NCI-H510A (cell line): ENCODE measurements at places on chromosomes 6 and 20.

DNA sequence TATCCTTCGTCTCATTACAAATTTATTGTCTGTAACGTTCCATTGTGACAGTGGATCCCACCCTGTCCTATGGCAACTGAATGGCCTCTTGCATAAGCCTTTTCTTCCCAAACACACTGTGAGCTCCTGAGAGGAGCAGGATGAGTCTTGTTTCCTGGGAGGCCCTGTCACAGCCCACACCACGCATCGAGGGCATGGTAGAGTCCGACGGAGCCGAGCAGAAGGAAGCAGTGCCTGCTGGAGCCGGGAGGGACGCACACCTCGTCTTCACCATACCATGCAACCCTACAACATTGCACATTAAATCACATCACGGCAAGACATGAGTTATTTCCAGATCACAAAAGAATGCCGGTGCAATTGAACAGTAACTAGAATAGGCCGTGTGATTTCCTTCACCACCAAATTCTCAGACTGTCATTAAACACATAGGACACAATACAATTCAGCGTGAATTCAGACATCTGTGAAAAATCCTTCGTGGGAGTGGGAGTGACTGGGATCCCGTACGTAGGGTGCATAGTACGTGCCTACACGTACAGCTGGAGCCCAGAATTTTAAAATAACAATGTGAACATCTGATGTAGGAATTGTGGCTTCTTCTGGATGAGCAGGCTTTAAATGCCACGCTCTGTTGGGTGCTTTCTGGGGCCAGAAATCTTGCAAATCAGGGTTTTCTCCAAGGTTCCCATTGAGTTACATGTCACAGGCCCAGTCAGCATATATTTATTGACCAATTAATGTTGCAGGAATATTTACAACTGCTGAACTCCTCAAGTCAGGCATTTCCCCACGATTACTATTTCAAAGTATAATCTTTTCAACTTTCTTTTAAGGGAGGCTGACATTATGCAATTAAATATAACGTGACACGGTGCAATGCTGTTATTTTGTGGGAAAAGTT lies 201.8 kb downstream of the TTLL2 start:
- DNase-seq: no peak

- no peak for DNase-seq
These were observed 373.9 kb upstream of the ID4 start for GRCh38 chr6:19463250-19463649.

DNA sequence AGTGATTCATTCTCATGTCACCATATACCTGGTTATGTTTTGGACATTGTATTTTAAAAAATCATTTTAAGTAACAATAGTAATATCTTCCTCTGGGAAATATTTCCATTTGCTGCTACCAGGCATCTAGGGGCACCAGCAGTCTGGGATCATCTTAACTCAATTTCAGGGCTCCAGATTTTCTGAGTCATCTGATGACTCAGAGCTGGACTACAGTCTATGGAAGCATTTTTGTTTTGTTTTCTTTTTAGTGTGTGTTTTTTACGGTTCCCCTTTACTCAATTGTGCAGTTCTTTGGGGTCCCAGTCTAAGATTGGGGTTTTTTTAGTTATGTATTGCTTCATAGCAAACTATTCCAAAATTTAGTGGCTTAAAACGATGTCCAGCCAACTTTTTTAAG lies 5.7 kb upstream of the FKBP5 start:
- DNase-seq: no peak

DNA sequence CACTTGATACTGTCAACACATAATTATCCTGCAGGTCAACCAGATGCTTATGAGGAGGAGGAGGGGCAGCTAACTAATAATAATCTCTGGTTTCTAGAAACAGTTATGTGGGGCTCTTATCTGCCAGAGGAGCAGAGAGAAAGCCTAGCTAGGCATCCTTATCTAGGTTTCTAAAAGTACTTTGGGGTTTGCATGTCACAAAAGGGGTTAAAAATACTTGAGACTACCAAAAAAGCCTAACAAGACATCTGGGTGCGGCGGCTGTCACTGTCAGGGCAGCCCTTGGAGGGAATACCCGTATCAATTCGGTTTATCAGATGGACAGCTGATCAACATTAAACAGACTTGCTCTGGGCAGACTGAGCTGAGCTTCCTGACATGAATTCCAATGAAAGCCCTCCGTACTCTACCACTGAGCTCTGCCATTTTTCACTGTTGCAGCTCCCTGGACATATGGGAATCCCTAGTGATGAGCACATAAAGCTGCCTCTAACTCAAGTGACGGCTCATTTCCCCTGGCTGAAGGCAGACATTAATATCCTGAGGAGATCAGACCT lies 166.6 kb downstream of the PDSS2 start:
- no peak for DNase-seq
